Colonic mucosa (tissue), 4 donors: ENCODE measurements at places on chromosomes 6 and 20.

DNA sequence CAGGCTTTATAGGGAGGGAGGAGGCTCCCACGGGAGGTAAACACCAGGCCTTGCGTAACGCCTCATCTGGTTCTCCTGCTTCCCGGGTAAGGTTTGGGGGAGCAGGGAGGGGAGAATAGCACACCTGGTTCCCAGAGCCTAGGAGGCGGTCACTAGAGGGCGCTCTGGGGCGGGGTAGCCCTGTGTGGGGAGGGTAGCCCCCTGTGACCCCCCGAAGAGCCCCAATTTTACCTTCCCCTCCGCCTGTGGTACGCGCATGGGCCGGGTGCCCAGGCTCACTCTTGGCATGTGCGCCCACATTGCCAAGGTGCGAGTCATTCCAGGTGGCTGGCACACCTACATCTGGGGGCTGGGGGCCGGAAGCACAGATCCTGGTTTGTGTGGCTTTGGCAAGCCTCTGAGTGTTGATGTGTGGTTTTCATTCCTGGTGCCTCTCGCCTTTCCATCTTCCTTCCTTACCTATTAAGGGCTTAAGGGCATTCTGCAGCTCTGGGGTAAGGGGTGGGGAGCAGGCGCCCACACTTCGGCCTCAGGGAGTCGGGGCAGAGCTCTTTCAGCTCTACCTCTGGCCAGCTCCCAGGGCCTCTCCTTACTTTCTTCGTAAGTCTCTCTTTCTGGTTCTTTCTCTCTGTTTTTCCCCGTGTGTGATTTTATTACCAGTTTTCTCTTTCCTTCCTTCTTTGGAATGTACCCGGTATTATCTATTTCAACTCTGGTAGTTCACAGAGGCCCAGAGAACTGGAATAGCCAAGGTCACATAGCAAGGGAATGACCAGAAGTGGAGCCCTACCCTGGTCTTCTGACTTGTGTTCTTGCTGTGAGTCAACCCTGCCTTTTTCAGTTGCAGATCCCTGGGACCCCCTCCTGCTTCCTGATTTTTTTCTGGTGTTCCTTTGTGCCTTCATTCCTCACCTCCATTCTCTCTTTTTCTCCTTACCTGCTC, 492 bp upstream of the RNF39 start:
- DNase-seq: peak; percentile 65

DNA sequence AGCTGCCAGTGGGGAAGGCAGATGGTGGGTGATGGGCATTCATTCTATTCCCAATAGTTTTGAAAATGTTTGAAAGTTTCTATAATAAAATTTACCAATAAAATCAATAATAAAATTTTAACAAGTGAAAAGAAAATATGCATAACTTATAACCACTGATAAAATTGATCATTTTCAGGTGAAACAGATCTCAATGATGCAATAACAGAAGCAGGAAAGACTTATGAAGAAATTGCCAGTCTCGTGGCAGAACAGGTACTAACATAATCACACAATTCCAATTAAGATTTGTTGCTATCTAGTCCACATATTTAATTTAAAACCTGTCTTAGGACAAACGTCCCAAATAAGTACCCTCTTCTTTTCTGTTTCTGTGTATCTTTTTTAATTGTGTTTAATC, 45.9 kb upstream of the SYNJ2 start:
- DNase-seq: no peak

GRCh38 chr20:32600681-32601237, 15.6 kb upstream of the NOL4L start:
- DNase-seq: no peak

DNA sequence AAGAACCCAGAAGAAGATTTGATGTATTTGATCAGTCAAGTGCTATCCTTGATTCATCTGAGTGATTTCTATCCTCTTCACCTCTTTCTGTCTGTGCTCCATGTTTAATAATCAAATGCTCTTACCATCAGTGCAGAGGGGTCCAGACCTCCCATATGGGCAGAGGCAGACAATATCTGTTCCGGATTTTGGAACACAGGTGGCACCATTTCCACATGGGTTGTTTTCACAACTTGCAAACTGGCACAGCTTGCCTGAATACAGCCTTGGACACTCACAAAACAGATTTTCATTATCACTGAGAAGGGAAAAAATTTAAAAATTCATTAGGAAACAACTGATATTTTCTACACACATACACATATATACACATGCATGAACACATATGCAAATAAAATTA, 228.5 kb downstream of the PHF3 start:
- DNase-seq: no peak

DNA sequence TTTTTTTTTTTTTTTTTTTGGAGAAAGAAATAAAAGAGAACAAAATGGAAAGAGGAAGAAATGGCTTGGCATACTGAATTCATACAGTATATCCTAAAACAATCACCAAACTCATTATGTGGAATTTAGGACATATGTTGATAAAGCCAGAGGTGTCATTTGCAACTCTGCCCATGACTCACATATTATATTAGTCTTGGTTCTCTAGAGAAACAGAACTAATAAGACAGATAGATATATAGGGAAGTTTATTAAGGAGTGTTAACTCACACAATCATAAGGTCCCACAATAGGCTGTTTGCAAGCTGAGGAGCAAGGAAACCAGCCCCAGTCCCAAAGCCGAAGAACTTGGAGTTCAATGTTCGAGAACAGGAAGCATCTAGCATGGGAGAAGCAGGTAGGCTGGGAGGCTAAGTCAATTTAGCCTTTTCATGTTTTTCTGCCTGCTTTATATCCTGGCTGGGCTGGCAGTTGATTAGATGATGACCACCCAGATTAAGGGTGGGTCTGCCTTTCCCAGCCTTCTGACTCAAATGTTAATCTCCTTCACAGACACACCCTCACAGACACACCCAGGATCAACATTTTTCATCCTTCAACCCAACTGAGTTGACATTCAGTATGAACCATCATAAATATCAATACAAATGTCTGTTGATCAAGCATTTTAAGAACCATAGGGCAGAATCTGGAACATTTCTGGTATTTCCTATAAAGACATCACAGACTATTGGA, 102.3 kb downstream of the UBE3D start:
- no peak for DNase-seq

GRCh38 chr6:147618457-147618856, 110.0 kb downstream of the SAMD5 start:
- no peak for DNase-seq

GRCh38 chr6:135025775-135026174, 28.8 kb downstream of the HBS1L start:
- no peak for DNase-seq

GRCh38 chr6:61745994-61746393, 540.0 kb downstream of the KHDRBS2 start:
- DNase-seq: no peak

GRCh38 chr6:82362878-82363427, 664 bp upstream of the TPBG start:
- DNase-seq: no peak

DNA sequence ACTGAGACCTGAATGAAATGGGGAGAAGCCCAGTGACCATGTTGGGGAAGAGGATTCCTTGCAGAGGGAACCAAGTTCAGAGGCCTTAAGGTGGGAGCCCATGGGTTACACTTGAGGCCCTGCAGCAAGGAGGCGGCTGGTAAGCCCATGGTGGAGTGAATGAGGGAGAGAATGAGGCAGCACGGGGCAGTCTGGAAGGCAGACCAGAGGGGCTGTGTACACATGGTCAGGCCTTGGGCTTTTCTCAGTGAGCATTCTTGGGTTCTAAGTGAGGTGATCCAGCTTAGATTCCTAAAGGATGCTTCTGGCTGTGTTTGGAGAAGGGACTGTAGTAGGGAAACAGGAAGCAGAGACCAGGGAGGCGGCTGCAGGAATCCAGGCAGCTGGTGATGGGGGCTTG, 19.0 kb downstream of the RNF114 start:
- DNase-seq: no peak

DNA sequence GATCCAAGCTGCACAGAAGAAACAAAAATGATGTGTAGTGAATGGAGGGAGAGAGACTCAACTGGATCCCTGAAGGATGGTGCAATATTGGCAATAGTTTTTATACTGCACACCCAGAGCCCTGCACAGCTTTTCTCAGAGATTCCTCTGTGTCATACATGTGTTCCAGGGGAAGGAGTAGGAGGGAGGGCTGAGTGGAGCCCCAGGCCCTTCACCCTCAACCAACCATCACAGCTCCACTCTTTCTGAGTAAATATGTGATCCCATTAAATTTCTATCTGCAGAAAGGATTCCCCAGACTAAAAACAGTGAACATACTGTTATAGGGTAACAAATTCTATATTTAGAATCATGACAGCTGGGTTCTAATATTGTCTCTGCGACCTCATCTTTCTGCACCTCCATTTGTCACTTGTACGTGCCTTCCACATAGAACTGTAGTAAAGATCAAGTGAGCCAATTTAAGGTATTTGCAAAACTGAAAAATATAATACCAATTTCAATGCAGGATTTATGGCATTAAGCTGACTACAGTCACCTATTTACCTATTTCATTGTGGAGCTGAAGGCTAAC, 421.4 kb upstream of the NRSN1 start:
- DNase-seq: no peak

DNA sequence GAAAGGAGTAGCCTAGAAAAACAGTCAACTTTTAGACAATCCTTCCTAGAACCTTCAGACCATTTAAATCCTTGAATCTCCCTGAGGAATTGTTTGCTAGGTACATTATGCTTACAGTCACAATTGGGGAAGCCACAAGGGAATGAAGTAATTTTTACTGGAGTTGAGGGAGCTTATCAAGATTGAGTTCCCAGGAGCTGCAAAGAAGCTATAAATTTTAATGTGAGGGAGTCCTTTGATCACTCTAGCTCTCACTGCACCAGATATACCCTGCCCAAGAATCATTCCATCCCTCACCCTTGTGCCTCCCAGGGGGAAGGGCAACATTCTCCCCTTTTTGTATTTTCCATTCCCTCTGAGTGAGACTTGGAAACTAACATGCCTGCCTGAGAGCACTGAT, 12.3 kb upstream of the ZNF165 start:
- no peak for DNase-seq

DNA sequence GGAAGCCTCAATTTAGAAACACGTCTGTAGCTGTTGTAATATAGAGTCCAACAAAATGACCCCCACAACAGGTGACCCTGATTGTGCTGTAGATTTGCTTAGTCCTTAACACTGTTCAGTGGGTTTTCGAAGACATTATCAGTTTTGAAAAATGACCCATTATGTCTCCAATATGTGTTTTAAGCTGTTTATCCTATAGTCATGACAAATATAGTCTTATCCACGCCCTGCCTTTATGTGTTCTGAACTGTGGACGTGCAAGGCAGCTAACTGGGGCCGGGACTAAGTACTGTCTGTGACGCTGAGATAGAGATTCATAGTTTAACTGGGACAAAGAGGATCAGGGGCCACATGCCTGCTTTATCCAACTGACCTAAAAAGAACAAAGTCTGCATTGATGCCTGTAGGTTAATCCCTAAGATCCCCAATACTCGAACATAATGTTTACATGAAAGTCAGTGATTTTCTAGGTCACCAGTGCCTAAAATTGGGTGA, 192.4 kb downstream of the CD83 start:
- DNase-seq: no peak

DNA sequence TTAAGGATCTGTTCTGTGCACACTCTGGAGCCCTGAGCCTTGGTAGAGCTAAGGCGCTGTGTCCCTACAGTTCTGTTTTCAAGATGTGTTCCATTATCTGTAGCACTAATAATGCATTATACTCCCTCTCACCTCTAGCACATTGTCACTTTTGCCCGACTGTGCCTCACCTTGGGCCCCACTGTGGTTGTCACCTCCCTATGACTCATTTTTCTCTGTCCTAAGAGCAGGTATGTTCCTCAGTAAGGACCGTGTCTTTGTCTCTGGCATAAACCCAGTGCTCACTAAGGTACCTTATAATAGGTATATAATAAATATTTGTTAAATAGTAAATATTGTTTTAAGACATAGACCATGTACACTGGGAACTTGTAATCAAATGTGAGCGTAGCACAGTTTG, 942.5 kb upstream of the CITED2 start:
- DNase-seq: no peak

DNA sequence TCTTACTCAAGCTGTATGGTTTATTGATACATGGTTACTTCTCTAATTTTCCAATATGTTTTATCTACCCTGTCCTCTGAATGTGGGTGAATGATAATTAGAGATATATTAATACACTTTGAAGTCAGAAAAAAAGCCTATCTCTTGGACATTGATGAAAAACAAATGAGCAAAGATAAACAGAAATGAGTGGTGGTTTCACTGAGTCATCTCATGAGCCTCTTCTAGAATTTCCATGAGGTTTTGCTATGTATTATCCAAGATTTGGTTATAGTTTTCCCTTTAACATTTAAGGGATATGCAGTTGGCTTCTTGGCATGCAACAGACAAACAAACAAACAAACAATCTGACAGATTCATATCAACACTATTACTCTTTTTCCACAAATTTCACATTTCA, 586.8 kb downstream of the RFPL4B start:
- no peak for DNase-seq
